ENCODE measurements at places on chromosomes 7 and 10. TPM values are rescaled to one million over a fixed set of nuclear protein-coding genes. Genes with fewer than 3 reads are reported as not detected.

The CTAGE4 gene
- total RNA-seq = 1.8 TPM

The RGS10 gene
- total RNA-seq = 40.2 TPM

DNA sequence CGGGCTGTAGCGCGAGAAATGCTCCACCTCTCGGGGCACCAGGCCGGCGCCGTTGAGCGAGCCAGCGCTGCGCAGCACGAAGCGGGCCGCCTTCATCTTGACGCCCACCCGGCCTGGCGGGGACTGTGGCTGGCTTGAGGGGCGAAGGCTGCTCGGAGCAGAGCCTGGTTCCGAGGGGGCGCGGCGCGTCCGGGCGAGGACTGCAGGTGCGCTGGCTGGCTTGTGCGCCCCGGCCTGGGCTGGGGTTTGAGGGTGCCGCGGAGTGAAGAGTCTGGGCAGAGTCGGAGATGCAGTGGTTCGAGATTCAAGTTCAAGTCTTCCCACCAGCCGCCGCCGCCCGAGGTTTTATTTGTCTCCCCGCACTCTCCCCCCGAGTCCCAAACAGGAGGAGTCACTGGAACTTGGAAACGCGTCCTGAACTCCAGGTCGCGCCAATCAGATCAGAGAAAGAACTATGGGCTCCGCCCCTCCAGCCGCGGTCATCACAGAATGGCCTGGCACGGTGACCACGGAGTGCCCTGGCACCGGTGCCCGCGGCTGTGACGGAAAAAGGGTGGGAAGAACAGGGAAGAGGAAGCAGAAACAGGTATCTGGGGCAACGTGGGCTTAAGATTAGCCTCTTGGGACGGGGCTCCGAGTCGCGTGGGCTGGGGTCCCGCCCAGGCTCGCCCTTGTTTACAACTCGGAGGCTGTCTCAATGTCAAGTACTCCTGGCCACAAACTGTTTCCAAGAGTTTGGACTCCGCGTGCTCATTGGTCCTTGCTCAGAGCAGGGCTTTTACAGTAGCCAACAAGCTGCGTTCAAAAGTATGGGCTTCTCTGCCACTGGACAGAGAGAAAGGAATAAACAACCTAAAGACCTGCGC is at the start of gene PDK4:
Gene PDK4 (minus strand): TSS at position 319 of the 866 bp plus-strand sequence. CDS start 223 bp downstream, at position 96.
- peak; percentile 93 for DNase-seq

DNA sequence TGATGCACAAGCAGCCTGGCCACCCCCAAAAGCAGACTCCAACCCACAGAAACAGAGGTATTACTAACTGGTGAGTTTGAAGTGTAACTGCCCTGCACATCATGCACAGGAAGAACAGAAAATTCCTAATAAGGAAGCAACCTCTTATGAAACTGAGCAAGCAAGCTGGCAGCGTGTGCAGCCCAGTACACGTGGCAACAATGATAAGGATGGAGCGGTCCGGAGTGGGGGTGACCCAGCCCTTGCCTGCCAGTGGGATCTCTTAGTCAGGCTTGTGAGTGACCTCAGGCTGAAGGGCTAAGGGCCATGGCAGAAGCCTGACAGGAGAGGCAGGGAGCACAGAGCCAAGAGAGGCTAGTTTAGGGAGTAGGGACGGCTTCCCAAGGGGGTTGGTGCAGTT is 22.1 kb upstream of the AOAH start:
- DNase-seq = no peak

Measured in omental fat pad (tissue), 4 donors.